ENCODE measurements at places on chromosomes 7 and 10.

GRCh38 chr10:131908151-131908550 is 7.3 kb downstream of the PPP2R2D start:
- no peak for DNase-seq

DNA sequence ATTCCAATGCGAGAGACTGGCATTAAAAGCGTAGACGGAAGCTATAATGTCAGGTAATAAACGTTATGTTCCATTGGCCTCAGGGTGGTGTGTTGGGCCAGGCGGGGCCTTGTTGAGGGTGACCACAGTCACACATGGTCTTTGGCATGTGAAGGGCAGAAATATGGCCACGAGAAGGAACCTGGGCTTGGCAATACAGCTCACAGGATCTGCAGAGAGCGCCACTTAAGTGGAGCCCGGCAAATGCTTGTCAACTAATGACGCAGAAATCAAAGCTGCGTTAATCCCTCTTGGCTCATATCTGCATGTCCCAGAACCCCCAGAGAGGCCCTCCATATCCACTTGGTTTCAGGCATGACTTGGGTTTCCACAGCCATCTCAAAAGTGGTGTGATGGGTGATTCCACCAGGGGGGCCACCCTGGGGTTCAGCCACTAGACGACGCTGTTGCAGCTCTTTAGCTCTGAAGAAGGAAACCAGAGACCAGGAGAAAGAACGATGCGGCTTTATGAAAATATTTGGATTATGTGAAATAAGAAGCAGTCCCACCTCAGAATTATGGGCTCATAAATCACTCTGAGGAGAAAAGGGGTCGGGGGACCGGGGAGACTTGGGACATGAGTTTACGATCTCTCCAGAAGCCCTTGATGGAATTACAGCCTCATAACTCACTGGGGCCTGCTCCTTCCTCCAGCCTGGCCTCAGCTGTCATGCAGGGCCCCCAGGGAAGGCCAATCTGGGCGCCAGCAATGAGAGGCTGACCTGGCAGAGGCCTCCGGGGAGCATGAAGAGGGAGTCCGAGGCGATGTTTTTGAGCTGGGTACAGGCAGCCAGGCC is 462.5 kb downstream of the PLXNA4 start:
- DNase-seq: no peak

- no peak for DNase-seq
These were observed 384.2 kb upstream of the FOXK1 start for GRCh38 chr7:4297918-4298219.

DNA sequence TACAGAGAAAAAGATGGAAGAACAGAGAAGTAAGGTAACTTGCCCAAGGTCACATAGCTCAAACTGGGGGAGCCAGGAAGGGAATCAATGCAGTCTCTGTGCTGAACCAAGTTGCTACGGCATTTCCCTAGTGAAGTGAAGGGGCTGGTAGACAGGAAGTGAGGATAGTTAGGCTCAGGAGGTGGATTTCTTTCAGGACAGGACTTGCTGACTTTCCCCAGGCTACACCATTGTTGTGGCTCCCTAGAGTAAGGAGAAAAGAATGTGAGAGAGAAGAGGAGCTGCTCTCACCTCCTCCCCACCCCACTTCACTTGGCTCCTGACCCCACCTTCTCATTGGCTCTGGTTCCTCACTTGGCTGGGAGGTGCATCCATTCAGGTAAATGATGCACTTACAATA is 316.9 kb downstream of the INHBA start:
- DNase-seq: no peak

DNA sequence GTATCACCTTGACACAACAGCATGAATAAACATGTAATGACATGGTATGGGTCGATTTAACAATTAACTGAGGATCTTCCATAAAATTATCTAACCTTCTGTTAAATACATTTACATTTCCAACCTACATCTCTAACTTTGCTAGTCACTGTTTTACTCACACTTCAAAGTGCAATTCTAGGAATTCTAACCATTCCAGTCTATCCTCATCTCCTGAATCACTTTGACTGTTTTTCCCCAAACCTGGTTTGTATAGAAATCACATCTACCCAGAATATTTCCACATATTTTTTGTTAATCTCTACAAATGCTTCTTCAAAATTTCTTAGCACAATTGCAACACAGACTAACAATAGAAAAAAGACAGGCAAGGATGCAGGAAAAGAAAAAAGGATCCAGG is 6.2 kb downstream of the ABI1 start:
- no peak for DNase-seq

DNA sequence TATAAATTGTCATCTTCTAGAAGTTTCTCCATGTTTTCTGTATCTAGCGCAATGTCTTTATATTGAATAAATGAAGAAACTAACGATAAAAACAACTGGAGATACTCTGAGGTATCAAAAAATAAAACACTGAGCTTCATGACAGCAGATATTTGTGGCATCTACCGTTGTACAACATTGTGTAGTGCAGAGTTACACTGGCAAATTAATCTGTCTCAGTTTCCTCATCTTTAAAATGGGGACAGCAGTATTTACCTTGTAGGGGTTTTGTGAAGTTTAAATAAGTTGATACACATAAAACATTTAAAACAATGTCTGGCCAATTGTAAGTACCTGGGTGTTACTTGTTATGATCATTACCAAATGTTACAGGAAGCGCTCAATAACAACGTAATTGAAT is 10.4 kb downstream of the ITGB1 start:
- DNase-seq: no peak

GRCh38 chr7:135210888-135211178 is 493 bp downstream of the WDR91 start:
- no peak for DNase-seq

- DNase-seq: no peak
These were observed 14.2 kb downstream of the TFAM start for GRCh38 chr10:58399410-58399809.

DNA sequence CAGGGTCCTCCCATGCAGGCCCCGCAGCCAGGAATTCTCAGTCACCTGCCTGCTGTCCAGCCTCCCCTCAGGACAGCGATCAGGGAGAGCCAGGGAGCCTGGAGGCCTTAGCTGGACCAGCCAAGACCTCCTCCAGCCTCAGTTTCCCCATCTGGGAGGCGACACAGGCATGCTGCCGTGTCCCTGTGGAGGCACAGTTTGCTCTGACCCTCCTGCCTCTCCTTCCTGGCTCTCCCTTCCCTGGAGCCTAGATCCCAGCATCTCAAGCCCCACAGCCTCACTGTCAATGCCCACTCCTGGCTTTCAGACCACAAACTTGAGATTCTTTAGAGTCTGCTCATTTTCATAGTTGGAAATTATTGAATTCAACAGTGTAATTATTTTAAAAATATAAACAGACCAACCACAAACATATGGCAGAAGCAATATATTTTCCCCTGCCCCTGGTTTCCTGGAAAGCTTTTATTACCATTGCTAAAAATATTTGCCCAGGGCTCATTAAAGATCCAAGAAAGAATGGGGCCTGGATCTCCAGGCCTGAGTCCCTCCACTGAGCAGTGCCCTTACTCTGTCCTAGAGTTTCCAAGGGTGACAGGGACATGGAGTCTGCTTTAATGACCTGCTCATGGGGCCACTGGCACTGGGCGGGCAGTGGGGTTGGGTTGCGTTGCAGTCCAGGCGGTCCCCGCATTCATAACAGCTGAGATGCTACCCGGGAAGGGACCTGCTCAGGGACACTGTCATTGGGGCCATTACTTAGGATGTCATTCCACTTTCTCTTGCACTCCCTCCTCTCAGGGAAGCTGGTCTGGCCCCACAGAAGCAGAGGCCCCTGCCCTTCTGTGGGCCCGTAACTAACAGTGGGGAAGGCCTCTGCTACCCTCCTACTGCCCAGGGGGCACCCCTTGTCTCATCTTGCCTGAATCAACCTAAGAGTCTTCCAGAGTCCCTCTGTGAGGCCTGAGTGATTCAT is 81.6 kb upstream of the CHST15 start:
- DNase-seq: no peak

DNA sequence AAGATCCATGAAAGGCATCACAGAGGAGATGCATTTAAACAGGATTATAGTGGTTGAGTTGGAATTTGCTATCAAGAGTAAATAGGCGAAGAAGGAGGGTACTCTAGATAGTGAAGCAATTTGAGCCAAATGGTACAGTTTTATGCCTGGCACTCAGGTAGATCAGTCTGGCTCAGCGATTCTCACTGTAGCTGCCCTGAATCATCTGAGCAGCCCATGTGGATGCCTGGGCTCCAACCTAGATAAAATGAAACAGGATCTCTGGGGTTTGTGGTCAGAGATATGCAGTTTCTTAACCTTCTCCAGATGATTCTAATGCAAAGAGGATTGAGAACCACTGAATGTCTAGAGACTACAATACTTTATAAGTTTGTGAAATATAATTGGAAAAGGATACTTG is 282.0 kb upstream of the FZD1 start:
- DNase-seq: no peak

- no peak for DNase-seq
These were observed 420.3 kb upstream of the AUTS2 start for GRCh38 chr7:69177941-69178494.

GRCh38 chr7:959271-959670 is 4.8 kb upstream of the ADAP1 start:
- no peak for DNase-seq

DNA sequence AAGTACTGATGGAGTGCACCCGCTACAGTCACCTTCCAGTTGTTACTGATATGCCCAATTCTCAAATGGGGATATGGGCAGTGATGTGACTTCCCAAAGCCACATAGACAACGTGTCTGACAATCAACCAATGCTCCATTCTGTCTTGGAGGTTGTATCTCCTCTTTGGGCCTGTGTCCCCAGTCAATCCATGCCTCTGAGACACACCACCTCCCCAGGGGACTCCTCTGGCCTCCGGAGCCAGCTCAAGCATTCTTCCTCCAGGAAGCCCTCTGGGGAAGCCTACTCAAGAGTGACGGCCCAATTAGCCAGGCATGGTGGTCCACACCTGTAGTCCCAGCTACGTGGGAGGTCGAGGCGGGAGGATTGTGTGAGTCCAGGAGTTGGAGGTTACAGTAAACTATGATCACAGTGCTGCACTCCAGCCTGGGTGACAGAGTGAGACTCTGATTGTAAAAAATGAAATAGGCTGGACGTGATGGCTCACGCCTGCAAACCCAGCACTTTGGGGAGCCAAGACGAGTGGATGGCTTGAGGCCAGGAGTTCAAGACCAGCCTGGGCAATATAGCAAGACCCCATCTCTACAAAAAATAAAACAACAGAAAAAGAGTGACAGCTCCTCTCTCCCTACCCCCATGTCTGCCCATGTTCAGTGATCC is 99.5 kb upstream of the TNRC18 start:
- peak; percentile 39 for DNase-seq

DNA sequence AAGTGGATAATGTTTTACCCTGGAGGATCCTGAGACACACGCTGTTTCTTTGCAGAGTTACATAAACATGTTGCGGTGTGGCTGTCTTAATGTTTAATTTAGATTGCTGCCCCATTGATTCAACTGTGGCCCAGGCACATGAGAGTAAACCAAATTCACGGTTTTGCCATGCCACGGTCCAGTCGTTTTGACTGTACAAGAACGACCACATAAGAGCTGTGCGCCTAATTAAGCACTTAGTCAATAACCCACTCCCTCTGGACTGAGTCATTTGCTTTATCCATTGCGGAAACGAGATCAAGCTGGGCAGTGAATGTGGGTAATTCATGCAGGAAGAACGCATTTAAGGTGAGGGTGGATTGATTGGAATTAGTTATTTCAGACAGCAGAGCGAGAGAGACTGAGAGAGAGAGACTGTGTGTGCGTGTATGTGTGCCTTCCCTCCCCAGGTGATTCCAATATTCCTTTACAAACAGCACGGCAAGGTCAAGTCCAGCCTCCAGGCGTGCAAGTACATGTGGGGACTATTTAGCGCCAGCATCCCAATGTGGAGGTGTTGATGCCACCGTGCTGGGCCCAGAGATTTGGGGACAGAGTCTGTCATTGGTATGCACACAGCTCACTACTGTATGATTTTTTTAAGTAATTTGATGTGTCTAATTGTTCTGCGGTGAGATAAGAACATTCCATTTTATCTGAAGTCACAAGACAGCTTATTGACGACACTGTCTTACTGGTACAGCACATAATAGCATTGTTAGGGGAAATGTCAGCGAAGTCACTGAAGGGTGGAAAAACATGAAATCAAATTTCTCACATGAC is 8.4 kb upstream of the TEX36 start:
- DNase-seq: no peak

DNA sequence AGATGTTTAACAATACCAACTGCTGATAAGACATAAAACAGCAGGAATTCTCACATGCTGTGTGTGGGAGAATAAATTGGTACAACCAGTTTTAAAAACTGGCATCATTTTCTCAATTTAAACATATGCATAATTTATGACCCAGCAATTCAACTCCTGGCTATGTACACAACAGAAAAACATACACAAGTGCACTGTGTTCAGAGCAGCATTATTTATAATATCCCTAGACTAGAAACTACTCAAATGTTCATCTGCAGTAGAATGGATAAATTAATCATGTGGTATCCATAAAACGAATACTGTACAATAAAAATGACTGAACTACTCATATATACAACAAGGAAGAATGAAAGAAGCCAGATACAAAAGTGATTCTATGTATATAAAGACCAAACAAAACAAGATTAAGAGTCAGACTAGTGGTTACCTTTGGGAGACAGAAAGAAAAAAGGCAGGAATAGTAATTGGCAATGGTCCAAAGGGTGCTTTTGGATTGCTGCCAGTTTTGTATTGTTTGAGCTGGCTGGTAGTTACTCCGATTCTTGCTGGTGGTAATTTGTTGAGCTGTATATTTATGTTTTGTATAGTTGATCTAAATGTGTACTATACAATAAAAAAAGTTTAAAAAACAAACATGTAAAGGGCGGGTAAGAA is 306.0 kb downstream of the TFEC start:
- no peak for DNase-seq

DNA sequence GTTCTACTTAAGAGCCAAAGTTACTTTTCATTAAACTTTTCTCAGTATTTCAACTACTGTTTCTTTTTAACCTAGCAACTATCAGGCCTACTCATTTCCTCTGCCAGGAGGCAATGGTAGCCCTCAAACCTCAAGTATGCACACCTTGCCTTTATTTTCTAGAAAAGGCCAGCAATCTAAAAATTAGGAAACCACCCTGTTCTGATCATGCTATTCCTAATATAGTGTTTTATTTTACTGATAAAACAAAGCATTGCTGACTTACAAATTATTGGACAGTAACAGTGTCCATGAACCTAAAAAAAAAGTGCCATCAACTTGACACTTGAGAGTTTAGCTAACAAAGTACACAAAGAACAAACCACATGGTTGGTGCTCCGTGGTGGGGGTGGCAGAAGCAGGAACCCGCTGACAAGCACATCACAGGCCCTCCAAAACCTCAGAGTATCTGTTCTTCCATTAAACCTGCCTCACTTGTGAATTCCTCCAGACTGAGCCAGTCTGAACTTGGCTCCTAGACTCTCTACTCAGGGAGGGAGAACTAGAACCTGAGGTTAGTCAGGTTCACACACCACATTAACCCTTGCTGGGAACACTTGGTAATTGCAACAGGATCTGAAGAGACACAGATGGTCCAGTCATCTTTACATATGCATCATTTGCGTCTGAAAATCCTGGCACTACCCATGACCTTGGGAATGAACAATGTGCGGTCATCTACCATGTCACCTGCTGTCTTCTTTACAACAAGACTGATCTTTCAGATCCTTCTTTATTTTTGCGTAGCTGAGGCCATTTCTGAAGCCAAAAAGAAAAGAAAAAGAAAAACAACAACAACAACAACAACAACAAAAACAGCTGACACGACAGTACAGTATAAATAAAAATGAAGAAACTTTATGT is 31.9 kb downstream of the PIP4K2A start:
- peak; percentile 56 for DNase-seq

- DNase-seq: no peak
These were observed 4.6 kb downstream of the FASTK start for GRCh38 chr7:151075978-151076426.

Data from CD8-positive, alpha-beta T cell (primary cell).